ENCODE measurements at places on chromosomes 5 and 9.

DNA sequence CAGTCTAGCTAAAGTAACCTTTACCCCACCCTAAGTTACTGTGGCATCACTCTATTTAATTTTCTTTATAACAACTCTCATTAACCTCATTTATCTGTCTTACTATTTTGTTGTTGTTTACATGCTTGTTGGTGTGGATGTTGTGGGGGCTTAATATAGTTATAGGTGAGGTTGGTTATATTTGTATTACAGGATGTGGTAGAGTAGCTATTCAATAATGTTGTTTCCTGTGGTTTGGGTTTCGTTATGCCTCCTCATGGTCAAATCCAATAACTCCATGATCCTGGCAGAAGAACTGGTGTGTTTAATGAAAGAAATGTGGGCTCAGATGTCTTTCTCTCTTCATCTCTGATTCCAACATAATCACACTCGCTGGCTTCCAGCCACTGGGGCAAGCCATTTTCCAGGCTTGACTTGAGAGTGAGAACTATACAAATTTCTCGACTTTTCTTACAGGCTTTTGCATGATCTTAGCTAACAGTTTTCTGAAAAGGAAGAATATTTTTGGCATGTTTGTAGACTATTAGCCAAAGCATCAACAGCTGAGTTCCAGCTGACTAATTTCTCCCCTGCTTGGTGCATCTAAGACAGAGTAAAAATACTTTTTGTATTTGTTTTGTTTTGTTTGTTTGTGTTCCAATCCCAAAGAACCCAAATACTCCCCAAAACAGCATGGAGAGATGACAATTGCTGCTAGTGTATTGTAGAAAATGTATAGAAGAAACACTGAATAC lies 303.7 kb upstream of the PAPPA start:
- no peak for DNase-seq

DNA sequence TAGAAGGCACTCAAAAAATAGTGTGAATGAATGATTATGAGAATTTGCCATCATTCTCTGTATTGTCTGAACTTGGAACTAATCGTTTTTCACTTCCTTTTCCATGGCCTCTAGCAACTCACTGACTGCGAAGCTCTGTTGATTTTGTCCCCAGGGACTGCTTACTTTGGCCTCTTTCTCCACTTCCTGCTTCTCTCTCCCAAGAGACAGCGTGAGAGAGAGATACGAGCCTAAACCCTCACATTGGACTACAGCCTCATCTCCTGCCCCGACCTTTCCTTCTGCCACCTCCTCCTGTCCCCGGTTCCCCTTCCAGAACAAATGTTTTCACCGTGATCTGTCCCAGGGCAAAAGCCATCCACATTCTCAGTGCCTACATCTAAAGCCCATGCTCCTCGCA lies 300.8 kb upstream of the PANK3 start:
- DNase-seq = no peak

DNA sequence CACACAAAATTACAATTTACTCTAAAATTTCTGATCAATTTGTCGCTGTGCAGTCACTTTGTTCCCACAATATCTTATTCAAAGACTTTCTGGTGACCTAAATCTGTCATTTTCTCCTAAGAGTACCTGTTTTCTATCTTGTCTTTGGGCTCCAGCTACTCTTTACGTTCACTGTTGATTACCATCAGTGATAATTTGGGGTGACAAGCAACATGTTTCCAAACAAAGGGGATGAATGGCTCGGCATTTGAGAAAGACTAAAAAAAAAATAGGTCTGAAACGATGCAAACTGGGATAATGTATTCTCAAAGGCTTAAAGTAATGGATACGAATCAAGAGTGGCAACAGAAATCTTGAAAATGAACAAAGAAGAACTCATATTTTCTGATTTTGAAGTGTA lies 205.2 kb upstream of the DAB2 start:
- DNase-seq = no peak

DNA sequence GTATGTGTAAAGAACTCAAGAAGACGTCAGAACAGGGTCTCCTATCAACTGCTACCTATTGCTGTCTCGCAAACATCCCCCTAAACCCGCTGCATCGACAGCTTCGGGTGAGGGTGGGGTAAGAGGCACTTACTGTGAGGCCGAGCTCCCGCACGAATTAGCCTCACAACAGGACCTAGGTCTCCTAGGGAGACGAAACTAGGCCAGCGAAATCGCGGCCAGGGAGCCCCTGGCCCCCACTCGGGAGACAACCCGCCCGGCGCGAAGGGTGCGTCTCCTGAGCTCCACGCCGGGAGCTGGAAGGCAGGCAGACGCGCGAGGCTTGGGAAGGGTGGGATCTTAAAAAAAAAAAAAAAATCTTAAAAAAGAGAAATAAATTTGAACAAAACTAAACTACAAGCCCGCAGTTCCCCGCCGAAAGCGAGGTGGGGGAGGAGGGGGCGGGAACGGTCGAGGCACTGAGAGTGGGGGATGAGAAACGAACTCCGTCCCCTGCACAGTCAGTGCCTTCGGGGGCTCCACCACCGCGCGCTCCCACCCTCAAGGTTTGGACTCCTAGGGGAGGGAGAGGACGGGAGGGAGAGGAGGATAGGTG lies 33.0 kb upstream of the NFIB start:
- DNase-seq = no peak

DNA sequence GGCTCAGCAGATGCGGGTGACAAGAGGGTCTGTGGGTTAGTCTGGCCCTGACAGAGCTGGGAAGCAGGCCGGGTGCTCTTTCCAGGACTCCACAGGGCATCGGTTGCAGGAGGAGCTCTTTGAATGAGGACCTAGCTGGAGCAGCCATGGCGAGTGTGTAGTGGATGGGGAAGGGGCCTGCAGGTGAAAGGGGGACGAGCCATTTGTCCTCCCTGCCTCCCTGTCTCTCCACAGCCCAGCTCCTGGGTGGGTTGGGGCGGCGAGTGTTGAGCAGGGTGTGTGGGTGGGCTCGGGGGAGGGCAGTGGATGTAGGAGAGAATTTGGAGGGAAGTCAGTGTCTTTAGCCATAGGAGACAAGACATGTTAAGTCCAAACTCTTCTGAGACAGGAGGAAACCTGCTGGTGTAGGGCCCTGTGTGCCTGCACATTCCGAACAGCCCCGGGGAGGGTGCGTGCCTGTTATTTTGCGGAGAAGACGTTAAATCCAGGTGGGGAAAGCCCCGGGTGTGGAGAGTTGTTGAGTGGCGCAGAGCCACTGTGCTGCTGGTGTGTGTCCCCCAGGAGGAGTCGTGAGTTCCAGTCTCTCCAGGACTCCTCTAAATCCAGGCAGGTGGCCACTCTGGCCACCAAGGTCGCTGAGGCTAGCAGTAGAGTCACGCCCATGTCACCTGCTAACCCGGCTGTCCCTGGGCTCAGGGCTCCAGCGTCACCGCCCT lies 73.6 kb downstream of the PSMB7 start:
- DNase-seq = no peak

DNA sequence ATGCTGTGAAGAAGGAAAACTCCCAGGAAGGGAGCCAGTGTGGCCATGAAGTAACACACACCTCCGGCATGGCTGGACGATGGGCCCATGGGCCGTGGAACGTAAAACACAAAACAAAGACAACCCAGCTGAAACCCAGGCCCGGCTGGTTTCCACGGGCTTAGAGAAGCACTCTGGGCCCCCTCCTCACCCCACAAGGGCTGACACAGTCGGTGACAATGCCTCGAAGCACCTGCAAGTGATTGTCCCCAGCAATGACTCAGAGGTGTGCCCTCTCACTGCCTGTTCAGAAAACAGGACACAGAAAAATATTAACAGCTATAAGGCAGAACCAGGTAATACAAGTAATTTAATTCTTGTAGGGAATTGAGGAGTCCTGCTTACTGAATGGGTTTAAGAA lies 135.3 kb downstream of the ROR2 start:
- no peak for DNase-seq

All from NCI-H146 (cell line).